ENCODE measurements at places on chromosomes 2 and 18.
A peak's percentile ranks its signal among the peaks of the same experiment; 100 is the strongest.

DNA sequence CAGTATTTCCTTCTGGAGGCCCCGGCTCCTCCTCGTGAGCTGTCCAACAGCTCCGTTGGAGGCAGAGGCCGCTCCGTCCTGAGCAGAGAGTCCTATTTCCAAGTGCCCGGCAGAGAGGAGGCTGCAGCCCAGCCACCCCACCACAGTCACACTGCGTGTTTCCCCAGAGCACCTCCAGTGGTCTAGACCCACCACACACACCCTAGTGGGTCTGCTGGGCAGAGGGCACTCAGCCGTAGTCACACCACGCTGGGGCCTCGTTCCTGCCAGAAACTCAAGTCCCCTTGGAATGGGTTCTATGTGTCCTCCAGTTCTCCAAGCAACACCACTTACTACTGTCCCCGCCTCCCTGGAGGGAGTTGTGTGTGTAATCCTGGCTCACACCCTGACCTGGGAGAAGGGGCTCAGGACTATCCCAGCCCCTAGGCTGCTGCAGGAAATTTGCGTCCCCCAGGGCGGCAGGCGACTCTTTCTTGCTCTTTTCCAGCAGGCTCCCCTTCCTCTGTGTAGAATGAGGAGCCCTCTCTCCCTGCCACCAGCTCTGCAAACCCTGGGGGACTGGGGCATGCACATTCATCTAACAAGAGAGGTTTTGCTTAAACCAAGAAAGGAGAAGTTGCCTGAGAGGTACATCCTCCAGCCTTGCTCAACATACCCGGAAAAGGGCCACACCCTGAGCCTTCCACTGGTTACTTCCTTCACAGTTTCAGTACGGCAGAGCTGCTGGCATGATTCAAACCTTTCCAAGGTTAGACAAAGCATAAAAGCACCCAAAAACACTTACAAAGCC lies 114.1 kb downstream of the NDUFA10 start:
- DNase-seq: no peak

GRCh38 chr2:208025037-208025813 lies at the start of gene PLEKHM3:
Gene PLEKHM3, minus strand, starts transcription at chr2:208025527. Its CDS starts 23,888 bp downstream, at chr2:208001639.
- DNase-seq: peak; percentile 83

DNA sequence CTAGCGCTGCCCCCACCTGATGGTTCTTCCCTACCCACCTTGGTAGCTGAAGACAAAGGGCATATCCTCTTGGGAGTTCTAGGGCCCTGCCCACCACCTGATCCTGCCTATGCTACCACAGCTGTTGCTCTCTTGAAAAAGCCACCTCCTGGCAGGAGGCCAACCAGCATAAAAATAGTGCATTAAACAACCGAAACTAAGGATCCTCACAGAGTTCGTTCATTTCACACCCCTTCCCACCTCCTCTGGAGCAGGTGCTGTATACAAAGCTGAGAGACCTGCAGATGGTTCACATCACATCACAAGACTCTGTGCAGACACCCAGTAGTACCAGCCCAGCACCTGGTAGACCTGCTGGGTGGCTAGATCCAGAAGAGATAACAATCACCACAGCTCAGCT lies 1348.0 kb upstream of the TMEFF2 start:
- DNase-seq: no peak

GRCh38 chr2:166892397-166892796 lies 4.1 kb downstream of the XIRP2 start:
- DNase-seq: no peak

DNA sequence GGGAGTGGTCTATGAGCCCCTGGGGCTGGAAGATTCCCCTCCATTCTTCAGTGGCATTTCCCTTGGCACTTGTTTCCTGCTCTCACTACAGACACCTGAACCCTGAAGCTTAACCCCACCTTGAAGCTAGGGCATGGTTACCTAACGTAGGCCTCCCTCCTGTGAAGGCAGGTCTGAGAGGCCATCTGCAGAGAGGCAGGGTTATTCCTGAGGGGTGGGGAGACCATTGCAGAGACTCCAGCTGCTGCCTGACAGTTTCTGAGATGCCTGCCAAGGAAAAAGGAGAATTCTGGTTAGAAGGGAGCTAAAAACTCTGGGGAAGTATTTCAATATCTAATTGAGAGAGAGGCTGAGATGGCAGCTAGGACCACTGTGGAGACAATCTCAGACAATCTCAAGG lies 119.3 kb upstream of the NDUFV2 start:
- DNase-seq: no peak

DNA sequence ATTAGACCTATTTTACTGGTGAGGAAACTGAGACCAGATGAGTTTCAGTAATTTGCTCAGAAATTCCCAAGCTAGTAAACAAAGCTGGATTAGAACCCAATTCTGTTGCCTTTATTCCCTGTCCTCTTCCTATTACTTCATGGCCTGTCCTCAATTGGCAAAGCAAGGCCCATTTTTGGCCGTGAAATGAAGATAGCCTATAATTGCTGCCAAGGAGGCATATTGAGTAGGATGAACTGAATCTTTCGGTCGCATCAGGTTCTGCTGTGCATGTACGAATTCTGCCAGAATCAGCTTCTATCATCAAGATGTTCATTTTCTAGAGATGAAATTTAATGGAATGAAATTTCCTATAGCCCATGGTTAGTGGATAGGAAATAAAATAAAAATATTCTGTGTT lies 1485.2 kb upstream of the PIK3C3 start:
- no peak for DNase-seq

DNA sequence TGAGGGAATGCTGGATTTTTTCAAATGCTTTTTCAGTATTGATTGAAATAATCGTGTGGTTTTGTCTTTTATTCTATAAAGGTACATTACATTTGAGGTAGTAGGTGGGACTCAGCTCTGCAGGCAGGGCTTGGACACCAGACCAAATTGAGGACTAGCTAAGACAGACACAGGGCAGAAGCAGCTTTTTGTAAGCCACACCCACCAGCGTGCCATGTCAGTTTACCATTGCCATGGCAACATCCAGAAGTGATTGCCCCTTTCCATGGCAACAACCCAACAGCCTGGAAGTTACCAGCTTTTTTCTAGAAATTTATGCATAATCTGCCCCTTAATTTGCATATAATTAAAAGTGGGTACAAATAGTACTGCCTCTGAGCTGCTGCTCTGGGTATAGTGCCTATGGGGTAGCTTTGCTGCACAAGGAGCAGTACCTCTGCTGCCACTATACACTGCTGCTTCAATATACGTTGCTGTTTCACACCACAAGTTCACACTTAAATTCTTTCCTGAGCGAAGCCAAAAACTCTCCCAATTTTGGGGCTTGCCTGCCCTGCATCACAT lies 23.6 kb upstream of the VWA3B start:
- no peak for DNase-seq

- peak; percentile 52 for DNase-seq
Observed at GRCh38 chr2:96870626-96871255, 861 bp upstream of the SEMA4C start.

GRCh38 chr2:145551686-145552085 lies 1031.8 kb upstream of the ZEB2 start:
- no peak for DNase-seq

GRCh38 chr2:127535422-127535901 lies at the start of gene MYO7B:
Gene MYO7B, plus strand, starts transcription at chr2:127535683. Its CDS starts 24,040 bp downstream, at chr2:127559723.
- no peak for DNase-seq

- no peak for DNase-seq
Observed at GRCh38 chr2:64348386-64349130, 105.4 kb upstream of the LGALSL start.

- no peak for DNase-seq
Observed at GRCh38 chr2:123999681-124000080, 25.4 kb upstream of the CNTNAP5 start.

DNA sequence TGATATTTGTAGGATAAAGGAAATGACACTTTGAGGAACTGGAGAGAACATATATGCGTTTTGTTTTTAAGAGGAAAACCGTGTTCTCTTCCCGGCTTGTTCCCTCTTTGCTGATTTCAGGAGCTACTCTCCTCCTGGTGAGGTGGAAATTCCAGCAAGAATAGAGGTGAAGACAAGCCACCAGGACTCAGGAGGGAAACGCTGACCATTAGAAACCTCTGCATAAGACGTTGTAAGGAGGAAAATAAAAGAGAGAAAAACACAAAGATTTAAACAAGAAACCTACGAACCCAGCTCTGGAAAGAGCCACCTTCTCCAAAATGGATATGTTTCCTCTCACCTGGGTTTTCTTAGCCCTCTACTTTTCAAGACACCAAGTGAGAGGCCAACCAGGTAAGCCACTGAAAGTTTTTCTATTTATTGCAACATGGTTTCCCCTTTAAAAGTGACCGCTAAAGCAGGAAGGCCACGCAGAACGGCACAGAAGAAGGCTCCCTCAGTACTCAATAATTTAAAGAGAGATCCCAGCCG lies 735 bp downstream of the NRP2 start:
- no peak for DNase-seq

DNA sequence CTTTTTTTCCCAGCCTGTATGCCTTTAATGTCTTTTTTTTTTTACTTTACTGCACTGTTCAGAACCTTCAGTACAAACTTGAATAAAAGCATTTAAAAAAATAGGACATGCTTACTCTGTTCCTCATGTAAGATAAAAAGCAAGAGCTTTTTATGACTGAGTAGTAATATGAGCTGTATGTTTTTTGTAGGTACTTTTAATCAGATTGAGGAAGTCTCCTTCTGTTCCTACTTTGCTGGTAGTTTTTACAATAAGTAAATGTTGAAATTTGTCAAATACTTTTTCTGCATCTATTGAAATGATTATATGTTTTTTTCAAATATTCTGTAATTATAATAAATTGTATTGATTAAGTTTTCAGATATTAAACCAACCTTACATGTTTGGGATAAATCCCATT lies 189.8 kb downstream of the FAM210A start:
- no peak for DNase-seq

DNA sequence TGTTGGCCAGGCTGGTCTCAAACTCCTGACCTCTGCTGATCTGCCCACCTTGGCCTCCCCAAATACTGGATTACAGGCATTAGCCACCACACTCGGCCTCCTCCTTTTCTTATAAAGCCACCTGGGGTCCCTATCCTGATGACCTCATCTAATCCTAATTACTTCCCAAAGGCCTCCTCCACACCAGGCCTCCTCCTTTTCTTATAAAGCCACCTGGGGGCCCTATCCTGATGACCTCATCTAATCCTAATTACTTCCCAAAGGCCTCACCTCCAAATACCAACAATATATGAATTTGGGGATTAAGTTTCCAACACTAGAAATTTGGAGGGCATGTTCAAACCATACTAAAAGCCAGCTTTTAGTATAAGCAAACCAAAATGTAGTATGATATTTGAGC lies 9.7 kb upstream of the RMC1 start:
- peak; percentile 24 for DNase-seq

GRCh38 chr2:100676346-100676745 lies 113.6 kb downstream of the PDCL3 start:
- no peak for DNase-seq

DNA sequence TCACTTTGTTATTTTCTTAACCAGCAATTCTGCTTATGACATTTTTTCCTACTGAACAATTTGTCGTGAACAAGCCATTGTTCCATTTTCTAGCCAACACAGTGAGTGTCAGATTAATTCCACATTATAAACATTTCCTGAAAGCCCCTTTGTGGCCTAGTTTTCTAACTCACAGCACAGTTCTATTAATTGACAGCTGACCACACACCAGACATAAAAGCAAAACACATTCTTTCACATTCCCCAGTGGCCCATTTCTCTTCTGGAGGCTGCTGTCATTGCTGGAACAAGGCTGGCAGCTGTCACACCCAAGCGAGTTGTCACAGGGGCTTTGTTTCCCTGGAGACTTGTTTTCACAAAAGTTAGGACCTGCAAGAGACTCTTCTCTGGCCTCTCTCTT lies 50.7 kb downstream of the RNF152 start:
- DNase-seq: no peak

DNA sequence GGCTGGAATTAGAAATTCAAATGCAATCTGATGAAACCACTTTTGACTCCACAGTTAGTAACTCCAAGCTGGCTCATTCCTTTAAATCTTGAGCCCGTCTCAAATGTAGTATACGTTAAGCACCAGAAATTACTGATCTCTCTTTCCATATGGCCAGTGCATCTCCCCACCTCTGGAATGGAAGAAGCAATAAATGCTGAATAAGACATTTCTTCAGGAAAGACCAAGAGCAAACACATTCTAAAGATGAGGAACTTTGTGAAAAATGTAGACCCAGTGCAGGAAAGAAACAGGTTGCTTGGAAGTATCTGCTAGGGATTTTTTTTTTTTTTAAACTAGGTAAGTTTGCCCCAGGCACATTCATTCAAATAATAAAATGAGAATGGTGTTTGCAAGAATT lies 143.1 kb upstream of the FBXO11 start:
- DNase-seq: no peak
